Hematopoietic multipotent progenitor cell treated with erythropoietin and hydrocortisone succinate and interleukin-3 and kit ligand, for 15 days (in vitro differentiated cells): ENCODE measurements at places on chromosomes 11 and 22.

- no peak for DNase-seq
Measured at GRCh38 chr11:60923800-60924109, 505 bp upstream of the TMEM132A start.

- DNase-seq: no peak
Measured at GRCh38 chr11:77171885-77172665, 44.0 kb downstream of the MYO7A start.

DNA sequence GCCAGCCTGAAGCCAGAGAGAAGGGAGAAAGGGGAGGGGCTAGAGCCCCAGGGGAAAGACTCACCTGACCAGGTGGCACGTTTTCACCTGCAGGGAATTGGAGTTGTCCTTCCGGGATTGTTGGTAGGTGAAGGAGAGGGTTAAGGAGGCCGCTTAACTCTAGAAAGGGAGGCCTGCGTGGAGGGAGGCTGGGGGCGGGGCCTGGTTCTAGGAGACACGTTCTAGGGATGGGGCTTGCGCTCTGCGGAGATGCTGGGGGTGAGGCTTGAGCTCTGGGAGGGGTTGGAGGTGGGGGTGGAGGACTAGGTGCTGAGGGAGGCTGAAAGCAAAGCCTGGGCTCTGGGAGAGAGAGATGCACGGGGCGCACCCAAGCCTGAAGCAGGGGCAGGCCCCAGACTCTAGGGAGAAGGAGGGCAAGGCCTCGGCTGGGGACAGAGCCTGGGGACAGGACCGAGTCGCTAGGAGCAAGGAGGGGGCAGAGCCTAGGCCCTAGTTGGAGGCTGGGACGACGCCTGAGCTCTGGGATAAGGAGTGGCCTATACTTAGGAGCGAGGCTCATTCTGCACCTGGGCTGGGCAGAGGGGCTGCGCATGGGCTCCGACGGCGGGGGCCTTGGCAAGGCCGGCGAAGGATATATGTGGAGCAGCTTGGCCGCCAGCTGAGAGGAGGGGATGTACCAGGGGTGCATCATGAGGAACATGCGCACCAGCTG is 2.4 kb downstream of the RASGRP2 start:
- no peak for DNase-seq

GRCh38 chr22:33578752-33579151 is 341.5 kb downstream of the LARGE1 start:
- DNase-seq: no peak

GRCh38 chr11:134417871-134418840 is 6.1 kb upstream of the B3GAT1 start:
- no peak for DNase-seq

- DNase-seq: no peak
Measured at GRCh38 chr22:16818538-16818937, 6.7 kb downstream of the XKR3 start.

DNA sequence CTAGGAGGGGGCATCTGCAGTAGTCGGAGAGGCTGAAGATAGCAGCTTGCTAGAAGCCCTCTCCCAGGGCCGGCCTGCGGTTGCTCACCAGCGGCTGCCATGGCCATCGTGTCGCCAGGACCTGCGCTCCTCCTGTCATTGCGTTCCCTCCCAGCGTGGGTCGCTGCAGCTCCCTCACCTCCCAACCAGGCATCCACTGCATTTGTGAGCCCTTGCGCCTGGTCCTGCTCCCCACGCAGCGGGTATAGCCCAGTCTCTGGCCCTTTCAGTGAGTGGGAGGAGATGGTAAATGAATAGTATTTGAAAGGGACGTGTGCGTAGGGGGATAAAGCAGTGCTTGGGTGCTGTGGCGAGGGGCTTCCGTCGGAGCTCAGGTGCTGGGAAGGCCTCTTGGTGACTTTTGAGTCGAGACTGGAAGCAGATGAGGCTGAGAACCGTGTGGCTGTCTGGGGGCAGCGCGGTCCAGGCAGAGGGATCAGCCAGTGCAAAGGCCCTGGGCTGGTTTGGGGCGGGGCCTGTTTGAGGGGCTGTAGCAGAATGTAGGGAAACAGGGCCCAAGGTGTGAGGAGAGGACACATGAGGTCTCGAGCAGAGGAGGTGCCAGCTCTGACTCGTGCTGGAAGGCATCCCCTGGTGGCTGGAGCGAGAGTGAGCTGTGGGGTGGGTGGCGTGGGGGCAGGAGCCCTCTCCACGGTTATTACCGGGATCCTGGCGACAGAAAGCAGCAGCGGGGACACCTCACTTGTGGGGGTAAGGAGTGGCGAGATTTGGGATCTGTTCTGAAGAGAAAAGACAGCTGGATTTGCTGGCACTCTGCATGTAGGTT is 39.3 kb downstream of the LRP5 start:
- DNase-seq: no peak

DNA sequence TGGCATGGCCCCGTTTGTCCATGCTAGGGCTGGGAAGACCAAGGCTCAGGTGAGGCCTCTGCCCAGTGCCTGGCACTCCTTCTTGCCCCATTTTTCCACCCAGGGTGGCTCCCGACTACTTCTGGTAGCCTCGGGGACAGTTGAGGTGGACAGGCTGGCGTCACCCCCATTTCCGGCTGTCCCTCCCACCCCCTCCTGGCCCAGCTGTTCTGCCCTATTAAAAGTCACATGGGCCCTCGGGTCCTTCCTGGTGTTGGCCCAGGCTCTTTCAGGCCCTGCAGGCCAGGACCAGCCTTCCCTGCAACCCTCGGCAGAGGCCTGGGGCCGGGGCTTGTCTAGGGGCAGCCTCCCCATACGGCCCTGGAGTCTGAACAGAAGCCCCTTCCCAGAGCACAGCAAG is 9.5 kb downstream of the CD81 start:
- DNase-seq: no peak

DNA sequence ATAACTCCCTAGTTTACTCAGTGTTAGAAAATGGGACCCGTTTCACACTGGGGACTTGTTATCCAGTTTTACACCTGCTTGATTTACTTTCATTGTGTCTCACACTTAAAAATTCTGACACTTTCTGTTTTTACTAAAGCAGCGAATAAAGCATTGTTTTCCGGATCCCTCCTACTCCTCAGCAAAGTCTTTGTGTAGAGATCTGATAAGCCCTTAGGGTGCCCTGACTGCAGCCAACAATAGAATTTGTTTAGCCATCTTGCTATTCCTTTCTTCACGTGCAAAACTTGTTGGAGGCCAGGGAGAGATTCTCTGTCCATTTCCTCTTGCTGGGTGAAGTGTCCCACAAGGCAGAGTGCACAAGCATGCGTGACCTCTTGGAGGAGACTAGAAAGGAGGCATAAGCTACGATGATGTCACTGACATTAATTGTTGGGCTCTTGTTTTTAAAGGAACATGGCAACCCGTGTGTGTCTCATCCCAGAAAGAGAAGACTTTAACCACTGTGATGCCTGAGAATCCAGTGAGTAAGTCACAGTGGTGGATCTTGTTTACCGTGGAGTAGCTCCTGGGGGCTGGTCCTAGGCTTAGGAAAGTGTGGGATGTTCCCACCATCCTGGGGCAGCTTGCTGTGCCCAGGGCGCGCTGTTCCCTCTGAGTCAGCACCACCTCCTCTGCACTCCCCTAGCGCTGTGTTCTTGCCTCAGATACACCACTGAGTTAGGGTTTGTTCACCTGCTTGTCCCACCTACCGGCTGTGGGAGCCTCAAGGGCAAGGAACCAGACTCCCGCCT is 27.7 kb downstream of the MICAL2 start:
- no peak for DNase-seq

GRCh38 chr22:48798281-48799226 is 1029.1 kb downstream of the BRD1 start:
- no peak for DNase-seq

GRCh38 chr22:49201046-49201970 is 626.4 kb downstream of the BRD1 start:
- DNase-seq: no peak

GRCh38 chr11:93740031-93740729 is 1.1 kb downstream of the TAF1D start:
- DNase-seq: peak; percentile 45

DNA sequence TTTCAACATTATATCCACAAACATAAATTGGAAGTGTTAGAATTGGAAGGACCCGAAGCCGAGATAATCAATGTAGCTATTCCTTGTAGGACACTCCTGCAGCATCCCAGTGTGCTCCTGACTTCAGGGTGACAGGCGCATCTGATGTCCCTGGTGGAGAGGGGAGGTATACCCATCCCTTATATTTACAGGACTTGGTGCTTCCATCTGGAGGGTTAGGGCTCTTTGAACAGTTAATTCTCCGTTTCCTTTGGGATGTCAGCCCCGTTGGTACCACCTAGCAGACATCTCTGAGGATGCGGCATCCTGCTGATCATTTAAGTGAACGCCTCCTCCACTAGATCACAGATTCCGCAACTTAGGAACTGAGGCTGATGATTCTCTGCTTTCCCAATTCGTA is 451.3 kb downstream of the OPCML start:
- no peak for DNase-seq

DNA sequence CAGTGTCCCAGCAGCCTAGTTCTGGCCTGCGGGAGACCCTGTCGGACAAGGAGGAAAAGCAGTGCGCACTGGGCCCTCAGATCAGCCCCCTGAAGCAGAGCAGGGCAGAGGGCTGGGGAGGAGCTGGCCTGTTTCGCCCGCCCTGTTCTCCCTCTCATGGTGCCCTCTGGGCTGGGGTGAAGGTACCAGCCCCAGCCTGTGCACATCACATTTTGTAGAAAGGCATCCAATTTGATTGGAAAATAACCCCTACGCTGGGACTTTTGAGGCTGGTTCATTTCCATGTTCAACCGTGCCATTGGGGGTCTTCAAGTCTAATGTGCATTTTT is 832 bp upstream of the NAP1L4 start:
- no peak for DNase-seq

DNA sequence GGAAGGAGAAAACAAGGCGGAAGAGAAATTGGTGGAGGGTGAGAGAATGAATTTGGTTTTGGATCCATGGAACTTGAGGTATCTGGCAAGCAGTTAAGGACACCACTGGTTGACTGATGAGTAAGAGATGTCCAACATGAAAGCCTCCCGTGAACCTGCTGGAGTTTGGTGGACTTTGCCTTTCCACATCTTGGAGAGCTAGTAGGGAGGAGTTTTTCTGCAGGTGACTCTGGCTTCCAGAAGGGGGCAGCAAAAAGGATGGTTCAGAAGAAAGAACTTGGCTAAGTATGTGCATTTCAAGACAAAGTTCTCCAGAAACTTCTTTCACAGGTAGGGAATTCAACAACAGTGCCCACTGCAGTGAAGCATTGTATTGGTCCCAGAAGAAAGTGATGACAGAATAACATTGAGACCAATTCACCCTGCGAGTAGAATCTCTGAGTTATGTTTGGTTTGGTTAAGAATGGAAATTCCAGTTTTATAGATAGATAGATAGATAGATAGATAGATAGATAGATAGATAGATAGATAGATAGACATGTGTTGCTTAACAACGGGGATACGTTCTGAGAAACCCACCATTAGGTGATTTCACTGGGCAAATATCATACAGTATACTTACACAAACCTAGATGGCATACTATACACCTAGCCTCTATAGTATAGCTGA is 28.5 kb downstream of the DCDC1 start:
- no peak for DNase-seq

DNA sequence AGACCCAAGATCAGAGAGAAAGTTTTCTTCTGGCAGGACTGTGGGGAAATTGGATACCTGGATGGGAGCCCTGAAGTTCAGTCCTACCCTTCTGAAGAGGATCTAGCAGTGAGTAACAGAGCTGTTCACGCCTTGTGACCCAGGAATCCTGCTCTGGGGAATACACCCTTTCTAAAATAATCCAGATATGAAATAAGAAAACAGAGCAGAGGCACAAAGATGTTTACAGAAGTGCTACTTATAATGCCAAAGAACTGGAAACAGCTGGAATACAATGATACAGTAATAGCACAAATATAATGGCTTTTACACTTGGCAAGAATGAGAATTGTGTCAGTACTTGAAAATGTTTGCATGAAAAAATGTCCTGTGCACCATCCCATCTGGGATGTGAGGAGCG is 304.0 kb upstream of the NARS2 start:
- DNase-seq: no peak

DNA sequence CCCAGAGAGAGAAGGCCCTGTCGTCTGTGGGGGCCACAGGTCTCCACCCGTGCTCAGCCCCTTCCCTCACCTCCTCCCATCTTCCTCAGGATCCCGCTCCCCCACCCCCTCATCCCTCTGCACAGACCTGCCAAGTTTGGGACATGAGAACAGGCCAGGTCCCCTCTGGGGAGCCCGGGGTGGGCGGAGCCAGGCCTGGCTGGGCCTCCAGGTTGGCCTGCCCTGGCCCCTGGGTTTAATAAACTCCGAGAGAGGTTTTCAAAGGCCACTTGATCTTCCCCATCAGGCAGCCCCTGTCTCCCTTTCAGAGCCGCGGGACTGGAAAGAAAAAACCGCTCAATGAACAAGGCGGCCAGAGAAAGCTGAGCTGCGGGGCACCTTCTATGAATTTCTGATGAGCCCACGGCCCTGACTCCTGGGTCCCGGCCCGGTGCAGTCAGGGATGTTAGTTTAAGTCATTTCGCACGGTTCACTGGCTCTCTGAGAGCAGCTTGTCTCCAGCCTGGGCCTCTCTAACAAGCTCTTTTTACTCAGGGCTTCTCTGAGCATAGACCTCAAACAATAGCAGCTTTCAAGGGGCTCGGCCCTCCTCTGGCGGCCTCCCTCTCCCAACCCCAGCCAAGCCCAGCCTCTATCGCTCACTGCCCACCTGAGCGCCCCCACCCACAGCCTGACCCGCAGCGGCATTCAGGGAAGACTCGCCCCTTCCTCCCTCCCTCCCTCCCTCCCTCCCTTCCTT is 64.8 kb downstream of the RPUSD4 start:
- DNase-seq: no peak

- no peak for DNase-seq
Measured at GRCh38 chr11:124475265-124475664, 29.8 kb upstream of the OR8B8 start.

GRCh38 chr11:86917589-86917988 is 37.6 kb downstream of the FZD4 start:
- no peak for DNase-seq

DNA sequence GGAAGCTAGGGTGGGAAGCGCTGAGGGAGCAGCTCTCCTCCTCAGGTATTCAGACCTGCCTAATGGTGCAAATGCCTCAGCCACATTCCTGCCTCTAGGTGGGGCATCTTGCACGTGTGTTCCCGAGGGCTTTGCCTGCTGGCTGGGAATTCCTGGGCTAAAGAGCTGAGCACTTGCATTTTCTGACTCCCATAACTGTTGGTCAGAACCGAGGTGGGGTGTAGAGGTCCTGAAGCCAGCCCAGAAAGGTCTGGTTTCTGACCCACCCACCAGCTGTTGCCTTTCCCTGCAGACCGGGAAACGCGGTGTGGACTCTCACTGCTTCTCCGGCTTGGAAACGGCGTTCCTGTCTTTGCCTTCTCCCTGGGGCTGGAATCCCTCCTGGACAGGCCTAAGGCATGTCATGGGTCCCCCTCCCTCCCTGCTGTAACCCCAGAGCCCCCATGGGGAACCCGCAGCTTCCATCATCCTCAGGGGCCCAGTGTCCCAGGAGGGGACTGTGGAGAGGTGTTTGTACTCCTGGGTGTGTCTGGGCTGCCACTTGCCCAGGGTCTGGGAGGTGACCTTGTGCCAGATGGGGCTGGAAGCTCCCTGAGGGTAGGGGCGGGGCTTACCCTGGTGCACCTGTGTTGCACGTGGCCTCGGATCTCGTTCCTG is 24.0 kb upstream of the SMIM38 start:
- no peak for DNase-seq

- no peak for DNase-seq
Measured at GRCh38 chr11:34640050-34640923, 19.4 kb downstream of the EHF start.
